ENCODE measurements at places on chromosomes 1 and 21. TPM values are rescaled to one million over a fixed set of nuclear protein-coding genes. Genes with fewer than 3 reads are reported as not detected.

DNA sequence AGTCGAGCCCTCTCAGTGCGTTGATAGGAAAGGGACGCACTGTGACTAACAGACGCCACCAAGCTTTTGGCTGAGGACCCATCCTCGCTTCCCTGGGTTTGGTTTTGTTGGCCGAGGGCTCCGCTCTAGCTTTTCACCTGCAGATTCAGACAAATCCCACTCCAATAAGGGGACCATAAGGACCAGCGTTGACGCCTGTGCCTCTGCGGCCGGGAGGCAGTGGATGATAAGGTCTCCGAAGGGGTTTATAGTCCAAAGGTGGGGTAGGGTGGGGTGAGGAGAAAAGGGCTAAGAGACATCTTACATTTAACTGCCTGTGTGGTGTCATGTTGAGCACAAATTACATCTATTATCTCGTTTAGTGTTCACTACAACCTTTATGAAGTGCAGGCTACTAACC is 760 bp downstream of the PEX14 start:
- no peak for DNase-seq

MCOLN3 gene
- not detected for total RNA-seq

- DNase-seq = no peak
These were observed 544.3 kb upstream of the ADAMTS5 start for GRCh38 chr21:27511233-27511632.

DNA sequence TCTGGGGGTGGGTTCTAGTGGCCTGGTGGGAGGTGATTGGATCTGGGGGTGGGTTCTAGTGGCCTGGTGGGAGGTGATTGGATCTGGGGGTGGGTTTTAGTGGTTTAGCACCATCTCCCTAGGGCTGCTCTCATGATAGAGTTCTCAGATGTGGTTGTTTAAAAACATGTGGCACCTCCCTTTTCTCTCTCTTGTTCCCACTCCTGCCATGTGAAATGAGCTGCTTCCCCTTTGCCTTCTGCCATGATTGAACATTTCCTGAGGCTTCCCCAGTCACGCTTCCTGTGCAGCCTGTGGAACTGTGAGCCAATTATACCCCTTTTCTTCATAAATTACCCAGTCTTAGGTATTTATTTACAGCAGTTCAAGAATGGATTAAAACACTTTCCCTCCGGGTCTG is 327.3 kb upstream of the AJAP1 start:
- DNase-seq = no peak

- no peak for DNase-seq
These were observed 154.5 kb downstream of the DENND1B start for GRCh38 chr1:197620714-197621163.

DNA sequence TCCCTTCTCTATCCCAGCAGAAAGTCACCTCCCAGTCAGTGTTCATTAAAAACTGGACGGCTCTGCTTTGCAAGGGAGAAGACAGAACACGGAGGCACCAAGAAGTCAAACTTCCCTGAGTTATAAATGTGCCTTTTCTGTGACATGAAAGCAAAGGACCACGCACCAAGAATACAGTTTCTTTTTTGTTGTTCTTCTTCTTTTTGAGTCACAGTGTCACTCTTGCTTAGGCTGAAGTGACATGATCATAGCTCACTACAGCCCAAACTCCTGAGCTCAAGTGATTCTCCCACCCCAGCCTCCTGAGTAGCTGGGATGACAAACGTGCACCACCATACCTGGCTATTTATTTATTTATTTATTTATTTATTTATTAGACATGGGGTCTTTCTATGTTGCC is 22.7 kb downstream of the GLUL start:
- DNase-seq = no peak

DNA sequence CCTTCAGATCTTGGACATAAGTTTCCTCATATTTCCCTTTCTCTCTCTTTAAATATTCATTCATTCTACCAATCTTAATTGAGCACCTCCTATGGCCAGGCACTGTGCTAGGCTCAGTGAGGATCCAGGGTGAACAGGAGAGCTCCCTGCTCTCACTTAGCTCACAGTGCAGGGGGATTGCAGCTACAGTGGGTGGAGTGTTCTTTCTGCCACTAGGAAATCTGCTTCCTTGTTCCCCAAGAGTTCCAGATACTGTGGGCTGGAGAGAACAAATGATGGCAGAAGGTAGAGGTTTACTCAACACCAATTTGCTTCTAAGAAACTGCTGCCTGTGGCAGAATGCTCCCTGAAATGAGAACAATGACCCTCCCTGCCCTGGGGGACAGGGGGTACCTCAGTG is 5.1 kb upstream of the FABP3 start:
- DNase-seq = no peak

VHLL gene
- total RNA-seq = not detected

LAMB3 gene
- 7.1 TPM for total RNA-seq

RNU1-2 gene
- total RNA-seq = under 0.01 TPM

DNA sequence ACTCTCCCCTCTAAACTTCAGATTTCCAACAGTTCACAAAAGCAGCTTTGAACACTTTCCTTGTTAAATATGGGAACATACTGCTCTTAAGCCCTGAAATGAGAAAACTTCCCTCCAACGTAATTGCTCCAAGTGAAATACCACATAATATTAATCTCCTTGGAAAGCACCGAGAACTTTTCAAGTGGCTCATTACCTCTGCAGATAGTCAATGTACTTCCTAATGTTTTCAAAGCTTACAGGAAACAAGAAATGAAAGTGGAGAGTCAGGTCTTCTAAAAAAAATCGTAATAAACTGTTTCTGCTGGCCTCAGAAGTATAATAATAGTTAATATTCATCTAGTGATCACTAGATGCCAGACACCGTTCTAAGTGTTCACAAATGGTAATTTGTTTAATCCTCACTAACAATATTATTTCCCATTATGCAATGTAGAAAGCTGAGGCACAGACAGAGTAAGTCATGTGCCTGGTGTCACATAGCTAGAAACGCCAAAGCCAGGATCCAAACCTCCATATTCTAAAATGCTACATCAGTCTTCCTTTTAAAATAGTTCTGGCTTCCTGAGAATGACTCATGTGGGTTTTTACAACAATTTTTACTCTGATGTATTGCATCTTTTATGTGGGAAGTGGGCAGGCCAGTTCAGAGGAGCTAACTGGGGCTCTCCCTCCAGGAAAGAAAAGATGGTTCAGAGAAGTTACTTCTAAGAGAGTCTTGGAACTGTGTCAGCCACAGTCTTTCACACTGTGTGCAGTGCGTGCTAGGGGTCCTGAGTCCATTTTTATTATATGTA is 177.2 kb downstream of the PLPPR4 start:
- peak; percentile 8 for DNase-seq

GRCh38 chr1:159918352-159919200 is 6.7 kb downstream of the TAGLN2 start:
- no peak for DNase-seq

RSPO1 gene
- total RNA-seq = not detected

GRCh38 chr1:147334292-147334691 is 91.8 kb downstream of the CHD1L start:
- no peak for DNase-seq

CD84 gene
- total RNA-seq = not detected

DNA sequence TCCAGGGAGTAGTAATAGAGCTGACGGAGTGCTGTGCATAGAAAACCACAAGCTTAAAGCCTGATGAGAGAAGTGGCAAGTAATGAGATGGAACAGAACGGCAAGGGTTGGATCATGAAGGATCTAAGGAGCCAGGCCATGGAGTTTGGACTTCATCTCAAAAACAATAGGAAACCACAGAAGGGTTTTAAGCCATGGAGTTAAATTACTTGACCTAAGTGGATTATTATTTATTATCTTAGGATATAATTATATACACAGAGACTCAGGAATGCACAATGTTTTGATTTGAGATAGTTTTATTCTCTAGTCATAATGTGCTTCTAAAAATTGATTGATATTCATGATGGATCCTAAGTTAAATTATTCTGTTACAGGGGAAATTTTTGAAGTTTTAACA is 242.4 kb downstream of the PLPP3 start:
- no peak for DNase-seq

DNA sequence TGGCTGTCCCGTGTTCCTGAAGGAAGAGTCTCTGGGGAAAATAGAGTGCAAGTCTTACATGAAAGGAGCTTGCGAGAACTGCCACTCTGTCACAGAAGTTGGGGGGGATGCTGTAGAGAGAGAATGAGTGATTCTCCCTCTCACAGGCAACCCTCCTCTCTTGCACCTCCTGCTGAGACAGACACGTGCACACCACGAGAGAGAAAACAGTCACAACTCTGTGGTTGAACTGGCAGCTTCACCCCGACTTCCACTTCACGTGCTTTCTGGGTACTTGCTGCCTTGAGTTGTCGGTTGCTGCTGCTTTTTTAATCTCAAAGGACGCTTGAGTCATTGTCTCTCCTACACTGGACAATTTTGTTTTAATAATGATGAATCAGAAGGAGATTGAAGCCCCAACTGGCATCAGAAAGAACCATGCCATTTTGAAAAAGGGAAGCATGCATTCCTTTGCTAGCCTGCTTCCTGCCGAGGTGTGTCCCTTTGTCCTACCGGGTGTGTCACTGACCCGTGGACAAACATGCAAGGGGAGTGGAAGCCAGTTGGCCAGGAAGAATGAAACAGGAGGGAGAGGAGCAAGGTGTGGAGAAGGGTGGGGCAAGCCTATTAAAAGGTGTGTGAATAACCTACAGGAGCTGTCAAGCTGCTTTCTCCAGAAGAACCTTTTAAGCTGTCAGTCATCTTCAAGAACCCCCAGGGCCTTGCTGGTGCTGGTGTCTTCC is 164.2 kb downstream of the CACNA1E start:
- no peak for DNase-seq

GRCh38 chr1:6208723-6209660 is 3.1 kb downstream of the RNF207 start:
- DNase-seq = no peak

- DNase-seq = no peak
These were observed 37.2 kb downstream of the LRRC8C start for GRCh38 chr1:89670163-89670562.

- DNase-seq = no peak
These were observed 17.1 kb upstream of the C1orf87 start for GRCh38 chr1:60090655-60091054.

DNA sequence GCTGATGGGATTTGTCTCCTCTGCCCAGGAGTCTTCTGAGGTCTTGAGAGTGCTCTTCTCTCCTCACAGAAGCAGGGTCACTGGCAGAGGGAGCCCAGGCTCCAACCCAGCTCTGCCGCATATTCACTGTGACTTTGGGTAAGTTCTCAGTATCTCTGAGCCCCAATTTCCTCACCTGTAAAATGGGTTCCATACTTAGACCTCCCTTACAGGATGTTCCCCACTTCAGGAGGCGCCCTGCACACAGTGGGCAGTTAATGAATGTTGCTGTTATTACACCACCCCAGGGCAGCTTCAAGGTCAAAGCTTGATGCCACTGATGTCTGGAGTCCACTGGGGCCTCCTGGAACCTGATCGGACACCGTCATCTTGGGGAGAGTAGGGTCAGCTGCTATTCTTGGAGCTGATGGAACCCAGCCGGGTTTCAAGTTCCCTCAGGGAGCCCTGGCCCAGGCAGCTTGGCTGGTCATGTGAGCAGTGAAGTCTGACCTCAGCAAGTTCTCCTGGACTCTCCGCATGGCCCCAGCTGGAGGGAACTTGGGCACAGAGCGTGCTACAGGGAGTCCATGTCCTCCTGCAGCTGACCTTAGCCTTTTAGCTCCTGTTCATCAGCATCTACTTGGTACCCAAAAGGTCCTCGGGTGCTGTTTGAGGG is 21.8 kb downstream of the COA7 start:
- DNase-seq = no peak

ADGRB2 gene
- total RNA-seq = 0.85 TPM

SPSB1 gene
- total RNA-seq = 18.9 TPM
